ENCODE measurements at places on chromosomes 2 and 18.

DNA sequence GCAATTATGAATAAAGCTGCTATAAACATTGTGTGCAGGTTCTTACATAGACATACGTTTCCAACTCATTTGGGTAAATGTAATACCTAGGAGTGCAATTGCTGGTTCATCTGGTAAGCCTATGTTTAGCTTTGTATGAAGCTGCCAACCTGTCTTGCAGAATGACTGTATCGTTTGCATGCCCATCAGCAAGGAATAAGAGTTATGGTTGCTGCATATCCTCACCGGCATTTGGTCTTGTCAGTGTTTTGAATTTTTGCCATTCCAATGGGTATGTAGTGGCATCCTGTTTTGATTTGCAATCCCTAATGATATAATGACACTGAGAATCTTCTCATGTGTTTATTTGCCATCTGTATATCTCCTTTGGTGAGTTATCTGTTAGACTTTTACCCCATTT is 20.7 kb downstream of the CCDC150 start:
- DNase-seq = no peak

GRCh38 chr2:217552081-217552480 is 450.7 kb downstream of the TNS1 start:
- DNase-seq = no peak

DNA sequence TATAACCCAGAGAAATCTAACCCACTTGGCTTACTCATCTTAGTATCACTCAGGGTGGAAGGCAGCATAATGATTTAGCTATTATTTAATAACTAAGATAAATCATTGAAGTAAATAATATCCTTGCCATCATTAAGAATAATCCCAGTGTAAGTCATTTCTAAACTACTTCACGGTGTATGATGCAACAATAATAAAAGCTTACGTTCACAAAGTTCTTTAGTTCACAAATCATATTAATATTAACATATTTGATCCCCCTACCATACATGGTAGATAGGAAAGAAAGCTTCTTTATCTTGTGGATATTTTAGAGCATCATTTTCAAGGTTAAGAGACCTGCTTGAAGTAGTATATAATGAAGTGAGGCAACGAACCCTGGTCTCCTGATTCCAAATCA is 401.0 kb downstream of the NCKAP5 start:
- DNase-seq = no peak

- no peak for DNase-seq
Measured at GRCh38 chr2:37654419-37654818, 17.0 kb downstream of the CDC42EP3 start.

GRCh38 chr18:24153397-24153796 is 14.5 kb downstream of the CABYR start:
- no peak for DNase-seq

DNA sequence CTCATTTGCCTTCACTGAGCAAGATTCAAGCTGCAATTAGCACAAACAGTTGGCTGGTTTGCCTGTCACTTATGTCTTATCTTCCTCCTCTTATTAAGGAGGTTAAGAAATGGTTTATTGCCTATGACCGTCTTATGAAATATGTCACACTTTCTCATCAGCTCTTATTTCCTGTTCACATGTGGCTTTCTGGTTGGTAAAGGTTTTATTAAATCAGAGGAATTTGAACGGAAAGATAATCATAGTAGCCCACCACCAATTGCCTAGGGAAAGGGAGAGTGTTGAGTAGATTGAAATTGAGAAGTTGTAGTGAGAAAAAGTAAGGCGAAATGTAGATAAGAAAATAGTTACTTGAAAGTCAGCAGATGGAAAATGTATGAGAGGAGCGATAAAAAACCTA is 4.2 kb upstream of the IL1R1 start:
- no peak for DNase-seq

GRCh38 chr18:59233017-59233410 is 13.1 kb downstream of the GRP start:
- DNase-seq = no peak

- DNase-seq = no peak
Measured at GRCh38 chr2:204913854-204914464, 368.7 kb downstream of the PARD3B start.

DNA sequence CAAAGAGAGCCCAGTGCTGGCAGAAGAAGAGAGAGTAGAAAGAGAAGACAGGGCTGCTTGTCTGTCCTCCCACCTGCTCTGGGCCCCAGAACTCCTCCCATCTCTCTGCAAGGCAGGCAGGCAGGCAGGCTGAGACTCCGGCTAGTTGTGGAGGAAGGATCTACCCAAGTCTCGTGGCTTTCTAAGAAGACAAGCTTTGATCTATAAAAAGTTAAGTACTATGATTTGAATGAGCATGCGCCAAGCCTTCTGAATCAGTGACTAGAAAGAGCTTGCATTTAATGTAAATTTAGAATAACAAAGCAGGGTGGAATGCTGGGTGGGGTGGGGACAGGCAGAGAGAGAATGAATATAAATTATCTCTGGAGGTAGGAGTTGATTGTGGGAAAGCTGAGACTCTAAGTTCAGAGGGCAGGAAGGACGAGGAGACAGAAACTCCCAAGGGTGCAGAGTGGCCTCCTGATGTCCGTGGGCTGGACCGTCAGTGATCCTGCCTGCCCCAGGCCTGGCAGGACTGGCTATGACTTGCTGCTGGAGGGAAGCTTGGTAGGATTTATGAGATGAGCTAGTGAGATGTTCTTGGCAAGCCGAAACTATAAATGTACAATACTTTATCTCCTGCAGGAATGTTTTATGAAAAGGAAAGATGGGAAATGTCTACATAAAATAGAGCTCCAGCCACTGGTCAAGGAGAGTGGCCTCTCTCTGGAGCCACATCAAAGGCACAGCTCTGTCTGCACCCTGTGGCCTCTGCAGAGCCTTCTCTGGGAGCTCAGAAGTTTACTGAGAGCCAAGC is 447.5 kb downstream of the TNS1 start:
- no peak for DNase-seq

DNA sequence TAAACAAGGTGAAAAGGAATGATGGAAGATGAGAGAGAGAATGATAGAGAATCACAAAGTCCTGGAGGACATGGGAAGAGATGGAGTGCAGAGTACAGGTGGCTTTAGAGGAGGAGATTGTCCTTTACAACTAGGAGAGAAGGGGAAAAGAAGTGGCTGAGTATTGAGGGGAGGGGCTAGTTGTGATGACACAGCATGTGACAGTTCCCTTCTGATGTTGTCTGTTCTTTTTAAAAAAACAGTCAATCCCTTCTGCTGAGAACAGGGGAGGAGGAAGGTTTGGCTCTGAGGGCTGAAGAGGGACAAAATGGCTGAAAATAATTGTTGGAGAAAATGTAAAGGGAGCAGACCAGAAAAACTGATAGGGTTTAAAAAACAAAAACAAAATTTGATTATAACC is 44.0 kb downstream of the STEAP3 start:
- no peak for DNase-seq

- DNase-seq = no peak
Measured at GRCh38 chr2:28347596-28347995, 45.1 kb upstream of the FOSL2 start.

DNA sequence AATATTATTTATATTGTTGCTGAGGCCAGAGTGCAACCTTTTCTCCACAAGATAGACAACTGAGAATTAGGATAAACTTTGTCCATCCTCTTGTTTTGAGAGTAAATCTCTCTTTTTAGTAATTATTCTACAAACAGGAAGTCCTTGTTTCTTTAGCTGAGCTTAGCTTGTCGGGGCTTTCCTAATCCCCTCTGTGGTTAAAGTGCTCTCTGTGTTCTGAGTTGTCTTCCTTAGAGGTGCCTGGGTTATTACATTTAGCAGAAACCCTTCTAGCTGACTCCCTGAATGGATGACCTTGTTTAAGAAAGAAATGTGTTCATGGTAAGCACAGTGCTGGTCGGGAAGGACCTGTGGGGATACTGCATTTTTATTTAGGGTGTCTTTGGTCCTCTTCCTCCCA is 12.7 kb downstream of the USP39 start:
- DNase-seq = no peak

DNA sequence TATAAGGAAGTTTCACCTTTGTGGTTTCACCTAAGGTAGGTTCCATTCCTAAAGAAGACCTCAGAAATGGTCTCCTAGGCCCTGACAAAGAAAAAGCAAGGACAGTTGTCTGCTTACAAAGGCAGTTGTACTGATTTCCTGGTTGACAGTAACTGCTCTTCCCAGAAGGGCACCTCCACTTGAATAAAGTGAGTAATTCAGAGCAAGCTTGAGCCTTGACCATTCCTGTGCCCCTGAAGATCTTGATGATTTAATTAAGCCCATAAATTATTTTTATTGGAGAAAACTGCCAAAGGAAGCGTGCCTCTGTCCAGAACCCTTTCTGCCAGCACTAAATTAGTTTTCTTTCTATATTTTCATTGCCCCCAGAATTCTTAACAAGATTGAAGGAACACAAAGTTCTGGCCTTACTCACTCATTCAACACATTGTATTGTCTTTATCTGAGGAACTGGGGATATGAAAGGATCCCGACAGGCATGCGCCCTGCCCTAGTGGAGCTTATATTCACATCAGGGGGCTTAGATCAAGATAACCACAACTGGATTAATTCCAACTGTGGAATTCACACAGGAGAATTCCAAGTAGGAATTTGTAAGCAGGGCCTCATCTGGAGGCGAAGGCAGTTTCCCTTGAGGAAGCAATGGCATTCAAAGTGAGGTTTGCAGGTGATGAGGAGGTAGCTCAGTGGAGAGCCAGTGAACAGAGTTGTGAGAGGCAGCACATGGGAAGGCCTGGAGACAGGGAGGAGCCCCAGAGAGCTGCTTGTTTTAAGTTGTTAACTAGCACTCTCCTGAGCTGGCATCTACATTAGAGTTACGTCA is 21.2 kb downstream of the PTRHD1 start:
- DNase-seq = no peak

DNA sequence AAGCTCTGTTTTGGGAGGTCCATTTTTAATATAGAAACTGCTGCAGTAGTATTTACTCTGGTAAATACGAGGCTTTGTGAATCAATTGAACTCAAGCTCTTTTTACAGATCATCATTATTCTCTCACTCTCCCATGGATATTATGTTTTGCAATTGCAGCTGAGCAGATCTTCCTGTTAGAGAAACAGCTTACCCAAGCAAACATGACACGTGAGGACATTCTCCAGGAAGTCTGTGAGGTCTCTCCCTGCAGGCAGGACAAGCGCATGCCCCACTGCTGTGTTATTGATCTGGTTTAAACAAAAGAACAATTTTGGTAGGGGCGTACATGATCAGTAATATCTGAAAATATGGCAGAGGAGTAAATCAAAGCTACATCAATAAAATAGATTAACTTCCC is 72.1 kb downstream of the COL6A3 start:
- DNase-seq = no peak

DNA sequence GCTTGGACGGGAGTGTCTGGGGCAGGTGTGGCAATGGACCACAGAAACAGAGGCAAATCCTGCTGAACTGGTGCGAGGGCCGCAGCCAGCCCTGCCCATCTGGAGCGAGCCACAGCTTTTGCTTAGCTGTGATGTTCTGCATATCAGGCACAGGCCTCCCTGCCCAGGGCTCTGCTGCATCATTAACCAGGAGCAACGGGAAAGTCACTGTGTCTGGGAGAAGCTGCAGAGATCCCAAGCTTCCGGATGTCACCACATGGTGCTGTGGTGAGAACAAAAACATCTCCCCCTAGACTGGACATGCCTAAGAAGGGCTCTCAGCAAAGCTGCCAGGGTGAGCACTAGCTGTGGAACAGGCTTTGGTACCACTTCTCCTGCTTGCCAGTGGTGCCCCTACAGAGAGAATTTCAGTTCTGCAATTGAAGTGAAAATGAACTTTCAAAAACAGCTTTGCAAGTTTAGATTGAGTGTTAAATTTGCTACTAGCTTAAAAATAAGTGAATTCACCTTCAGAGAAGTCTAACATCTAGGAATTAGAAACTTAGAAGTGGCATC is 172.9 kb upstream of the MYT1L start:
- DNase-seq = no peak

DNA sequence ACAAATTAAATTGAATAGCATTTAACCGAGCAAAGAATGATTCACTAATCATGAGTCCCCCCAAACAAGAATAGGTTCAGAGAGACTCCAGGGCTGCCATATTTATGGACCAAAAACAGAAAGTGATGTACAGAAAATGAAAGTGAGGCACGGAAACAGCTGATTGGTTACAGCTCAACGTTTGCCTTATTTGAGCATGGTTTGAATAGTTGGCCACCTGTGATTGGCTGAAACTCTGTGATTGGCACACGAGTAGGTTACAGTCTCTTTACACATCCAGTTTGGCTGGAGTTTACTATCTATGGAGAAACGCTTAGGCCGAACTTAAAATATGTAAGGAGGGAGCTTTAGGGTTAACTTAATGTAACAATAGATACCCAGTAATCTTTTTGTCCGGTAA is 27.0 kb upstream of the DPYSL5 start:
- DNase-seq = no peak

DNA sequence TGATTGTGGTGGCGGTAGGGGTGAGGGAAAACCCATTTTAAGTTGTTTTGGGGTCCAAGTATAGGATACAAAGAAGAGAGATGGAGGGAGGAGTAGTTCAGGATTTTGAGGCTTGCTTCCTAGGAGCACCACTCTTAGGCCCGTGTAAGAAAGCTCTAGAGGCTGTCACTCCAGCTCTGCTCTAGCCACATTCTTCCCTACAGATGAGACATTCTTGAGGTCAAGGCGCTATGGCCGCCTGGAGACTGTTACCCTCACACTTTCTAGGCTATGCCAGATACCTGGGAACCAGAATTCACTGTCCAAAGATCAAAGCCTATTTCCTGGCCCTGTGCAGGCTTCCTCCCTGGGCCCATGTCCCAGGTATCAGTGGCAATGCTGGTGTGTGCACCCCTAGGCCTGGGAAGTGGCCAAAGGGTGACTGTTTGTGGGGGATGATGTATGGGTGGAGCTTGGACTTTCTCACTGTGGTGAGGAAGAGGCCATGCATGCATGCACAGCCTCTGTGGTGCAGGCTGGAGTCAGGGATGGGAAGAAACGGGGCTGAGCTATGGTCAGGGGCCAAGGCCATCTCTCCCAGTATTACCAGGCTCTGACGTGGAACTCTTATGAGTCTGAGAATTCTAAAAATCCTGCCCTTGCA is 7.0 kb upstream of the TTL start:
- DNase-seq = no peak

- no peak for DNase-seq
Measured at GRCh38 chr18:26471027-26471426, 77.3 kb downstream of the KCTD1 start.

DNA sequence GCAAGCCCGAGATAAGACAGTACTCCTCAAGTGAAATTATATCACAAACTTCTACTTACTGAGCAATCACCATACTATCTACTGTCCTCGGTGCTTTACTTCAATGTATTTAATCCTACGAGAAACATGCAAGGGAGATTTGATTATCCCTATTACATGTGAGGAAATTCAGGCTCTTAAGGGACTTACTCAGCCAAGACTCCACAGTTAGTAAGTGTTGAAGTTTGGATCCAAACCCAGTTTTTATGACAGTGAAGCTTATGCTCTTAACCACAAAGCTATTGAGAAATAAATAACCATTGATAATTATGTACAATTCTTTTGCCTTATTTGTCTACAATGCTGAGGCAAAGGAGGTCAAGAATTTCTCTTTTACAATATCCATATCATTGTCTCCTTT is 672.9 kb upstream of the ACVR2A start:
- no peak for DNase-seq

Measured in activated CD8-positive, alpha-beta memory T cell treated with anti-CD3 and anti-CD28 coated beads for 4 hours (primary cell).